Urinary bladder (tissue), 4 donors: ENCODE measurements at places on chromosomes 16 and 17. TPM values are rescaled to one million over a fixed set of nuclear protein-coding genes. Genes with fewer than 3 reads are reported as not detected.
A peak's percentile ranks its signal among the peaks of the same experiment; 100 is the strongest.

CCL2 gene
- 22.4 TPM for total RNA-seq

NT5C gene
- total RNA-seq = 29.8 TPM

C16orf82 gene
- total RNA-seq = not detected

NLRC3 gene
- 1.2 TPM for total RNA-seq

- no peak for DNase-seq
These were observed 89.1 kb upstream of the NOL11 start for GRCh38 chr17:67628580-67629013.

GRCh38 chr16:1559446-1559975, 26.0 kb downstream of the TMEM204 start:
- DNase-seq = no peak

DNA sequence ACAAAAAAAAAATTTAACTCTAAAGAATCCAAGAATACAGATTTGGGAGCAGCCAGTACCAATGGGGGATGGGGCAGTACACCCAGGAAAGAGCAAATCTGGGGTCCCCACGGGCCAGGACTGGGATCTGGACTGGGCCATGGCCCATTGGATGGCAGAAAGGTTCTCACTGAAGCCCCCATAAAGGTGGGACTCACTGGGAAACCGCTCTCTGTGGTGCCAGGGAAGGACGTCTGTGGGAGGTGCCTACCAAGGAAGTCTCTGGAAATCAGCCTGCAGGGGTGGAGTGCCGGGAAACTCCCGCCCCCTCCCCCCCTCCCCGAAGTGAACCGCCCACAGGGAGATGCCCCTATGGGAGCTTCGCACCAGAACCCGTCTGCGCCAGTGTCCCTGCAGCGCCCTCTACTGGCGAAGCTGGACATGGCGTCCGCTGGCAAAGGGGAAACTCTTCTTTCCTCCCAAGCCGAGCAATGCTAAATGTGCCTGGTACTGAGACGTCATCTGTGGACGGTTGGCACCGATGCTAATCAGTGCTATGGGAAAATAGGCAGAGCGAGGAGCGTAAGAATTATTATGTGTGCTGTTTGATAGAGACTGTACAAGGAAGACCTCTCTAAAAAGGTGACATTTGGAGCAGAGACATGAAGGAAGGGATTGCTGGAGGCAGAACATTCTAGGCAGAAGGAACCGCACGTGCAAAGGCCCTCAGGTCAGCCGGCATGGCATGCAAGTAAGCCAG, 671.1 kb downstream of the WWOX start:
- no peak for DNase-seq

- DNase-seq = no peak
These were observed 253.4 kb downstream of the SNX29 start for GRCh38 chr16:12229759-12230594.

DNA sequence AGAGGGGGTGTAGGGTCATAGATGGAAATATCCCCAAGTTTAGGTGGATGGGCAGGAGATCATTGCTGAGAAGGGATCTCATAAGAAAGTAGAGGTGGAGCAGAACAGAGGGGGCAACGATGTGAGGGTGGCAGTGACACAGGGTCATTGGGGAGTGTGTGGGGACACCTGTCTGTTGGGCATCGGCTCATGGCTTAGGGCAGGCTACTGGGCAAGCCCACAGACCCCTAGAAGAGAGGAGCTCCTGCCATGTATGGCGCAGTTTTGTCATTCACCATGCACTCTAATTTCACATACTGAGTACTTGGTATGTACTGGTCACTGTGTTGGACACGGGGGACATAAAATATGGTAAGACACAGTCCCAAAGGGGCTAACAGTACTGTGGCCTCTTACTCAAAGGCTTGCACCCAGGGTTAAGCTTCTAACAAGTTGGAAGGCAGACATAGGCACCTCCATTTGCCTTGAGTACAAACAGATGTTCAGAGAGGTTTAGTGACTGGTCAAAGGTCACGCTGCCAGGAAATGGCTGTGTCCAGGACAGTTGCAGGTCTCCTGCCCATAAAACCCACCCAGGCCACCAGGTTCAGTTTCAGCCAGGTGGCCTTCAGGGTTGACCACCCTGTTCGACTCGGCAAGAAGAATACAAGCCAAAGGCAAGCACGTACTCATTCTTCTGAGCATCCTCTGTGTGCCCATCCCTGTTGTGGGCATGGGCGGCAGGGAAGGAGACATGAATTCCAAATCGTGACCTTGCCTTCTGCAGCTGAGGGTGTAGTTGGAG, 580.2 kb downstream of the KCNJ18 start:
- DNase-seq = no peak

DNA sequence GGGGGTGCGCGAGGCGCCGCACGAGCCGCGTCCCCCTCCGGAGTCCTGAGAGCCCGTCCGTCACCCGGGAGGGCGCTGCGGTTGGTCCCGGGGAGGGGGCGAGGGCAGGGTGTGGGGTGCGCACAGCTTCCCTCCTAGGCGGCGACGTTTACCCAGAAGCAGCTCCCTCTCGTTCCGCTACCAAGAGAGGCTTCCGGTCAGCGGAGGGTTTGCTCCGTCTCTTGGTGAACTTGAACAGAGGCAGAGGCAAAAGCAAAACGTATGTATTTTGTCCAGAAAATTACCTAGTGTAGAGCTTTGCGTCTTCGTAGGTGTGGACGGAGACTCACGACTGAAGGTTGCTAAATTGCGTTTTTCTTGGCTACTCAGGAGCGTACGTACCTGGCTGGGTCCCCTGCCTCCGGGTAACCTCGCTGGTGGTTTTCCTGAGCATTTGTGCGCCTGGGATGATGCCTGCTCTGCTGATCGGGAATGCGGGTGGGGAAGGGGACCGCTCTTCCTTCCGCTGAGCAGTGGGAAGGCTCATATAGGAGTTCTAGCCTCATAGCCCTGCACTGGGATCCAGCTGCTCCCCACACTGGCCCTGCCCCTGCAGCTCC, 833 bp downstream of the WSCD1 start:
- DNase-seq = no peak

DNA sequence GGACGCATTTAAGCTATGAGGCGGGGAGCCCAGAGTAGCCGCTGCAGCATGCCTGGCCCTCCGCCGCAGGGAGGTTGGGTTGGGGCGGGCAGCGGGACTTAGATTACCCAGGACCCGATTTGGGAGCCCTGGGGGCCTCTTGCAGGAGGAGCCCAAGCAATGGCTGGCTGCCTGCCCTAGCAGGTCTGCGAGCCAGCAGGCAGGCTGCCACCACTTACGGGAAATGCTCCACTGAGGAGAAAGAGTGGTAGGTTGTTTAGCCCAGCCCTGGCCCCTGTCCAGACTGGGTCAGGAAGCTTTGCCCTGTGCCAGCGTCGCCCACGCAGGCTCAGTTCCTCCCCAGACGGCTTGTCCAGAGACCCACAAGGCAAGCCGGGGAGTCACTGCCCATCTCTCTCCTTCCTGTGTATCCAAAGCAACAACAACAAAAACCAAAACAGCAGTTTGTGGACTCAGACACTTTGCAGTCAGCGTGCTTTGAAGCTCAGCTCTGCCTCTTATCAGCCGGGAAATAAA, 10.3 kb upstream of the TVP23A start:
- peak; percentile 57 for DNase-seq

DNA sequence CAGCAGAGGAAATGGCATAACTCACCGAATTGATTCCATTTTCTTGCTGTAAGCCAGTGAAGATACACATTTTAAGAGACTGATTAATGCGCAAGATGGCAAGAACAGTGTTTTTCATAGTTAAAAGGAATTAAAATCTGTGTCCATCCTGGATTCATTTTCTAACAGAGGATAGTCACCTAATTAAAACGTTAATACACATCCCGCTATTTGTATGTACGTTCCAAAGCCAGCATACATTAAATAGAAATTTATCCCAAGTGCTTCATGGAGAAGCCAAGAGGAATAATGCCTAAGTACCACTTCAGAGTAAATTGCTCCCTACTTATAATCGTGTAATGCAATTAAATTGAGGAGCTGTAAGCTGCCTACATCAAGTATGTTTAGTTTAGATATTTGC, 49.9 kb downstream of the RBFOX1 start:
- DNase-seq = no peak

GRCh38 chr16:84597528-84597896, 20.4 kb downstream of the COTL1 start:
- no peak for DNase-seq

GRCh38 chr17:9467518-9467917, 108.1 kb downstream of the STX8 start:
- DNase-seq = no peak

DNA sequence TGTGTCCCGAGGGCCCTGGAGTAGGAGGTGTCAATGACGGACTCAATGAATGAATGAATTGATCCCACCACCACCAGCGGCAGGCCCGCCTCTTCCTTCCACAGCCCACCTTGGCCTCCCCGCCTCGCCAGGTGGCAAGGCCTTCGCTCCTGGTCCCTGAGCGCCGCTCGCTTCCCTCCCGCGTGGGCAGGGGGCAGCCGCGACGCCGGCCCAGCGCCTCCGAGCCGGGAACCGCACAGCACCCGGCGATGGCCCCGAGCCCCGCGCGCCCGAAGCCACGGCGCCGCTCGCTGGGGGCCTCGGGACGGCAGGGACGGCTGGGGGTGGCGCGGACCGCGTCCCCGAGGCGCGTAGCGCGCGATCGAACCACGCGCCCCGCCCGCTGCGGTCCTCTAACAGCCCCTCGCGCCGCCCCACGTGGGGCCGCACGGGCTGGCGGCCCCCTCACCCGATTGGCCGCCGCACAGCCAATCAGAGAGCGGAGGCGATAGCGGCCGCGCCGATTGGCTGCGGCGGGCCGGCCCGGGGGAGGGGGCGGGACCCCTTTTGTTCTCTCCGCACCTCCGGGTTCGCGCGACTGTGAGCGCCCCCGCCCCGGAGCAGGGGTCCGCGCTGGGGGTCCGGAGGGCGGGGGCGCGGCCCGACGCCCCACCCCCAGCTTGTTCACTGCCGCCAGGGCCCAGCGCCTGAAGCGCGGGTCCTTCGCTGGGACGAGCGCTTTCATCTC, 31.4 kb downstream of the ACTG1 start:
- no peak for DNase-seq

- no peak for DNase-seq
These were observed 13.9 kb upstream of the GINS3 start for GRCh38 chr16:58378401-58378800.
